ENCODE measurements at places on chromosomes 7 and 10.

DNA sequence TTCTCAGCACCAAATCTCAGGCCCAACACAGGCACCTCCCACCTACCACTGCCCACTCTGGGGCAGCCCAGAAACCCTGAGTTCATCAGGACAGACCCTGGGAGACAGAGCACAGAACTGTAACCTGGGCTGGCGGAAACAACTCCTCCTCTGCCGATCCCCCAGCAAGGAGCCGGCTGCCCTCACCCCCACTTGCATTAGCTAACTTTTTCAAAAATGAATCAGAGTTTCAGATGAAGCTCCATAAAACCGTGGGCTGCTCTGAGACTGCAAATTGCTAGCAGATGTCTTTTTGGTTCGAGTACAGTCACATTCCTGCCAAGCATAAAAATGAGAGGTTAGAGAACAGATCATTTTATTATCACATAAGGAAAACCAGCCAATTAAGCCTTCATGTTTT lies 93.4 kb upstream of the PARD3 start:
- peak; percentile 83 for DNase-seq

DNA sequence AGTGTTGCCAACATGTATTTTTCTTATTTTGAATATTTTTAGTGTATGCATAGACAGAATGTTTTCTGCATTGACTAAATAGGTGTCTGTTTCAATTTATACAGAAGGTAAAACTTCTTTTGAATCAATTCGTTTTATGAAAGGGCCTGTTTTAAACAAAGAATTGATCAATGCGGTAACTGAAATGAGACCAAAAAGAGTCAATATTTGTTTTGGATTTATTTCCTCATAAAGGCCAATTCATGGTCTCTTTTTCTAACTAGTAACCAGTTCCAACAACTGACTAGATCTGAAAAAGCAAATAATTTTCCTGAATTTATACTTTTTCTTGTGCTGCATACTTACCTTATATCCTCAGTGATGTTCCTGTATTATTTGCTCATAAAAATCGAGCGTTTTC lies 320.5 kb downstream of the DGKB start:
- DNase-seq = no peak

DNA sequence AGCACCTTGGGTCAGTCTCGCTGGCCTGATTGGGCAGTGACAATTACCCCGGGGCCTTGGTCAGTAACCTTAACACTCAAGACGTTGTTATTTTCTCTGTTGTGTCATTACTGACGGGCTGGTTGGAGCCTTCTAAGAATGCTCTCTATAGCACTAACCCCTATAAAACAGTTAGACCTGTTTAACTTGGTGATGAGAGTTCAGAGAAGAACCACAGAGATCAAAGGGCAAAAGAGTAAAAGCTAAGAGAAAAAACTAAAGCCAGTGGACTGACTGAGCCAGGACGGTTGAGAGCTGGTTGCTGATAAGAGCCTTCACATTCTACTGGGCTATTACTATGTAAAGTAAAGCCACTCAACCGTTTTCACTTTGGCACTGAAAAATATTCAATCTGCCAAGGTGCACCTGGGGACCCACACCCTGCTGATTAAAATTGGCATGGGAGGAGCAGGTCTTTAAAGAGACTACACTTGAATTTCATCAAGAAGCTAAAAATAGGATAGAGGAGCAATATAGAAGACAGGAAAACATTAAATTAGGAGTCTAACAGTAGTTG lies 13.6 kb upstream of the ITGB1 start:
- no peak for DNase-seq

DNA sequence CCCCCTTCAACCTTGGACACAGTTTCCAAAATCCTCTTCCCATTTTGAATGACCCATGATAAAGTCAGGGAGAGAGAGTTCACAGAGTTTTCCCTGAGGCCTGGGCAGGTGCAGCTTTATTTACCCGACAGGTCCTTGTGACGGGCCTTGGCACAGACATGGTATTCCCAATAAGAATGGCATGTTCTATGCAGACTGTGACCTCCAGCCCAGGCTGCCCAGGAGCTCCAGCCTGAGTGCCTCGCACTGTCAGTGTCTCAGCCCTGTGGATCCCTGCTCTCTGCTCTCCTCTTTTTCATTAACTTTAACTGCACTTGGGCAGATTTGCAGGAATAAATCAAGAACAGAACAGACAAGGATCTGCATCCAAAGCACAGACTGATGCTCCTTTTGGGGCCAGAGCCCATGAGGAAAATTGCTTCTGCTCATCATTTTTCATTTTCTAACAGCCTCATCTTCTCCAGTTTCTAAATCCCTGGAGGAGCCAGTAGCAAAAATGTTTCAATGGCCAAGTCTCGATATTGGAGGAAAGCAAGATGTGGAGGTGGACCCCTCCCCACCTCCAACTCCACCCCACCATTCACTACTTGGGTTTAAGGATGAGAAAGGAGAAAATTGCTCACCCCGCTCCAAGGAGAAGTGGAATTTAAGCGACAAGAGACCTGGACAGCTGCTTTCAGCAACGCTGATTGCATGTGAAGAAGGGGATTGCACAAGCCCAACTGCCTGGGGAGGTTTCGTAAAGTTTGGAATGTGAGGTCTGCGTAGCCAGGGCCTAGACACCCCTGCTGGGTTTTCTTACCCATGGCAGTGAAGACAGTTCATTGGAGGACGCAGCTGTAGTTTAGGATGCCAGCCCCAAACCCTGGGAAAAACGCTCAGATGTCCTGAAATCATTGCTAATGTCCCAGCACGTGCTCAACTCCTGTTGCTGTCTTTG lies 225.9 kb downstream of the WDR11 start:
- DNase-seq = peak; percentile 14

- no peak for DNase-seq
Observed at GRCh38 chr10:17905491-17905890, 46.2 kb upstream of the SLC39A12 start.

DNA sequence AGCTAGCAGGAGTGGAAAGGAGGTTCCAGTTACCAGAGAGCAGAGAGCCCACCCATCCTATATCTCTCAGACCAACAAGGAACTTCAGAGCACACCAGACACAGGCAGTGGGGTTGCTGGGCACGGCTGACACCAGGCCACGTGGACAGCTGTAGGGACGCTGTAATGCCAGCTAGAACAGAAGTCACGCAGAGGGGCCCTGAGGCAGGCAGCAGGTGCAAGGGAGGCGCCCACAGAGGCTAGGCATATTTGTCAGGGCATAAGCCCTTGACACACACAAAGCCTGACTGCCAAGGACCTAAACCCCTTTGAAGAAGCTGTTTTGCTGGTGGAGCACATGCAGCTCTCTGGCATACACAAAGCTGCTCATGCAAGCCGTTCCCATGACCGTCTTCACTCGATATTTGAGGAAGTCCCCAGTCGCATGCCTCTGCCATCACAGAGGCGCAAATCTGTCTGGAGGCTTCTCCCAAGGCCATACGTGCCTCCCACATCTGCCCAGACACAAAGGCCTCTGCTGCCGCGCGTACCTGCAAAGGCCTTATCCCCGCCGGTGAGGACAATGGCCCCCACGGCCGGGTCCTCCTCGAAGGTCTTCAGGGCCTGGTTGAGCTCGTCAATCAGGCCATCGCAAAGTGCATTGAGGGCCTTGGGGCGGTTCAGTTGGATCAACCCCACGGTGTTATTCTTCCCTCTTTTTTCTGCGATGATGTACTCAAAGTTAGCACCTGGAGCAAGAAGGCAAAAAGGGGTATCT lies 2.9 kb downstream of the ECHS1 start:
- DNase-seq = no peak

DNA sequence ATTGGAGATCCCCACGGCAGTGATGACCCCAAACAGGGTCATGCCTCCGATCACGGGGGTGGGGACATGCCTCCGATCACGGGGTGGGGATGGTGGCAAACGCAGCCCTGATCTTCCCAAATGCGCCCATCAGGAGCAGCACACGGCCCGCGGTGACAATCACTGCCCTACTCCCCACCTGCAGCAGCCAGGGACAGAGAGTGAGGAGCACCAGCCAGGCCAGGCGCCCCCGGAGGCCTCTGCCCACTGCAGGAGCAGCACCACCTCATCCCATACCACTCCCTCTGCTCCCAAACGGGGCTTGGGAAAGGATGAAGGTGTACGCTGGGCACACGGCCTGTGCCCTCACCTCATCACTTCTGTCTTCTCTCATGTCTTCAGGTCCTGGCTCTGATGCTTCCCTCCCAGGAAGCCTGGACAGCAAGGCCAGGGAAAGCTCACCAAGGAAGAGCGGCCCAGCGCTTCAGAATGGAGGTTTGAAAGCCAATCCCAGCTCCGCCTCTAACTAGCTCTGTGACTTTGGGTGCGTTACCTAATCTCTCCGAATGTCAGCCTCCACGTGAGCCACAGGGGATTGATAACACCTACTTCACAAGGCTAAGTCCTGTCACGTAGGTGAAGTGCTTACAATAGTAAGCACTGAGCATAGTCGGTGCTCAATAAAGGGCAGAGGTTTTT lies 37.1 kb downstream of the STRA8 start:
- no peak for DNase-seq

DNA sequence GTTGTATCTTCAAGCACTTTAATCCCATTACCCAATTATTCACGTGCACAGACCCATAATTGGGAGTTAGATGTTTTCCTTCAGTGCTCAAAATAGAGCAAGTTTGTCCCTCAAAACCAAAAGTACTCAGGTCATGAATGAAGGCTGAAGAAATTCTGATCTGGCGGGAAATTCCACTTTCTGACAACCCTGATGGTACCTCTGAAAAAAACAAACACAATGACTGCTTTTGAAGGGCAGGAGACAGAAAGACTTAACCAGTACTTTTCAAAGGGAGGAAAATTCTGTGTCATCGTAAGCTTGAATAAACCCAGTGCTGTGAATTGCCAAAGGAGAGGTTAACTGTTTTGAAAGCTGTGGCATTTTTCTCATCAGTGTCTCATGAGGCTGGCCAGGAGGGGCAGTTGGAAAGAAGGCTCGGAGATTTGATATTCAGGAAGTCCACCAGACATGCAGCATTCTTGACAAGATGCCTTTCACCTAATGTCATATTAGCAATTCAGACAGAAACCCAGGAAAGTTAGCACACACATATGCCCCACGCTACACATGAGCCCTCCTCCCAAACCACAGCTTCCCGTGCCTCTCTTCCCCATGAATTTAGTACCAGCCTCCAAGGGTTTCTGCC lies 347.0 kb downstream of the KCNMA1 start:
- DNase-seq = peak; percentile 92

DNA sequence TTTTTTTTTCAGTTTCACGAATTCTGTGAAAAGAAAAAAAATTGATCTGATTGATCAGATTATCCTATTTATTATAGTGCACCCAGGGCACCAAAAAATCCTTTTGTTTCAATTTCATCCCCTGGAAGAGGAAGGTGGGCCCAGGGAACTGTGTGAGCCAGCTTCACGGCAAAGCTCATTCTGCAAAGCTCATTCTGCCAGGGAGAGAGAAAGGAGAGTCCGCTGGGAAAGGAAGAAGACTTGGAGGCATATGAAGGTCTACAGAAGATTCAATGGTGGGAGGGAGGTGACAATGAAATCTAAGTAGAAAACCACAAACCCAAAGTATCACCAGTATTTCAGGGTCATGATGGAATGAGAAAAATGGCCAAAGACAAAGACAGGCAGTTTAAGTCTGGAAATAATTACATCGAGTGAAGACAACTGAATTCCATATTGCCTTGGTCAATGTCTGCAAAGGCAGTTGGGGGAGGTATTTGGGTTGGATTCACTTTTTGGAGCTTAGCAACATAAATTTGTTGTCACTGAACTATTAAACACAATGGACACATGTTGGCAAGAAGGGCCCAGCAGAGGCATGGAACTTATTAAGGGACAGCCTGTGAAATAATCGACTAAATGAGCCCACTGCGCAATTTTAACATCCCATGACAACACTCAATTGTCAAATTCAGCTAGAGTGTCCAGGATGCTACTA lies 587.8 kb upstream of the MKI67 start:
- DNase-seq = peak; percentile 40

DNA sequence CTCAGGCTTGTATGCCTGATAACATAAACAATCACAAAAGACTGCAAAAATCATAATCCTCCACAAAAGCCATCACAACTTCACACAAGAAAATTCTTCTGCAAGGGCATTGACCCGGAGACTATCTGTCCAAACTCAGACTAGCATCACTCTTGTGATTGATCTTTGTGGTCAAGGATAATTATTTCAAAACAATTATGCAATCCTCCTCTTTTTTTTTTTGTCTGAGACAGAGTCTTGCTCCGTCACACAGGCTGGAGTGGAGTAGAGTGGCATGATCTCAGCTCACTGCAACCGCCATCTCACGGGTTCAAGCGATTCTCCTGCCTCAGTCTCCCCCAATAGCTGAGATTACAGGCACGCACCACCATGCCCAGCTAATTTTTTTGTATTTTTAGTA lies 22.2 kb downstream of the CDNF start:
- DNase-seq = no peak

GRCh38 chr7:156768698-156769472 lies 124.1 kb downstream of the LMBR1 start:
- DNase-seq = no peak

DNA sequence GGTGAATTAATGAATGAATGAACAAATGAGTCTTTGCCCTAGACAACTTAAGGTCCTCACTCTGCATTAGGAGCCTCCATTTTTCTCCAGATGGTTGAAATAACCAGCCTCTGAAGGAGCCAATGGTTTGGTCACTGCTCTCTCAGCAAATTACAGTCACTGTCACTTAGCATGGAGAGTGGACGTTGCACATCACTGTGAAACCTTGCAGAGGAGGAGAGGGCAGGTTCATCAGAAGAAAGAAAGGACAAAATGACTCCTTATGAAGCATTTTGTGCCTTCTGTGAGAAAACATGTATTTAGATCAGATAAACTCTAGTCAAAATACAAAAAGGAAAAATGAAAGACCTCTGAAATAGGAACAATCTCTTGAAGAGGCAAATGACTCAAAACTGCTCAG lies 6.6 kb upstream of the ATP6V0A4 start:
- no peak for DNase-seq

DNA sequence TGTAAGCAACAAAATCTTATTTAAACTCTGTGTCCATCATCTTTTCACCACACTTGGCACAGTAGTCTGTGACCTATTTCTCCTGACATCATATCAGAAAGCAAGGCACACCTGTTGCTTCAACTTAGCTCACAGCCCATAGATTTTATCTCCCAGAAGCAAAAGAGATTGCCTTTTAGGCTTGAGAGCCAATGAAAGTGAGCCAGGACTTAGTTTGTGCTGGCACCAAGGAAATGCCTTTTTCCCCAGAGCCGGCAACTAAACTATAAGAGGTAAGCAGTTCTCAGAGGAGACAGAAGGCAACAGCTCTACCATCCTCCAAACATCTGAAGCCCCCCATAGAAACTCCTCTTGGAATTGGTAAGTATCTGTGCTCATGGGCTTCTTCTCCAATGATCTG lies at the start of gene ACSM6:
TSS of gene ACSM6 (plus strand) at position 295 of the 400 bp plus-strand sequence. CDS start 248 bp downstream, outside the sequence.
- DNase-seq = no peak

- DNase-seq = no peak
Observed at GRCh38 chr7:76047305-76047810, 442 bp downstream of the STYXL1 start.

All from fibroblast of skin of left quadriceps (primary cell).